Esophagus squamous epithelium (tissue), 5 donors: ENCODE measurements at places on chromosomes 11 and 22.

- no peak for DNase-seq
Measured at GRCh38 chr11:2581151-2581930, 118.5 kb downstream of the KCNQ1OT1 start.

DNA sequence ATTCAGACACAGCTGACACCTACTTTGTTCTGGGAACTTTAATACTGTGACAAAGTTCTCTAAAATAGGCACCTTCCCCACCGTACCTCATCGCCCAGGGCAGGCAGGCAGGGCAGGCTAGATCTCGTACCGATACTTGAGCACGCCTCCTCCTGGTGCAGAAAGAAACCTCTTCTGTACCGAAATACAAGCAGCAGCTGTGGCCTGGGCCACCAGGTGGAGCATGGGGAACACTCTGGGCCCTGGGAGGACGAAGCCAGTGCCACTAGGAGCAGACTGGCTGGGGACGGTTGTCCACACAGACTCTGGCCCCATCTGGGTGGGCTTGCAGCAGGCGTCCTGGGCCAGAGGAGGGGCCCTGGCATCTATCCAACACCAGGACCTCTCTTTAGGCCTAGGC, 12.8 kb downstream of the PMM1 start:
- DNase-seq, result no peak

GRCh38 chr11:131300439-131300717, 70.0 kb upstream of the NTM start:
- no peak for DNase-seq

DNA sequence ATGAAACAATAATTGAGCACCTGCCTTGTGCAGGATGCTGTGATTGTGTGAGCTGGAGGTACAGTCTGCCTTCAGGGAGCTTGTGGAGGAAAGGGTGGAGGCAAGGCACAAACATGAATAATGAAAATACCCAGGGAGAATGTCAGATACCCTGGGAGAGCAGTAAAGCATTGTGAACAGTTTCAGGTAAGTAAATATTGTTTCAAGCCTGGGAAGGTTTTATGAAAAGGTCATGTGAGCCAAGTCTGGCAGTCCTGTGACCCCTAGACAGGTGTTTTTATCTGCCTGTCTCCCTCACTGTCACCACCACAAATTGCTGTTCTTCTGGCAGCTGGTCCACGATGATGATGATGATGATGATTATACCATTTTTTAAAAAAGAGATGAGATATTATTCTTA, 32.0 kb downstream of the SPECC1L start:
- DNase-seq, result no peak

DNA sequence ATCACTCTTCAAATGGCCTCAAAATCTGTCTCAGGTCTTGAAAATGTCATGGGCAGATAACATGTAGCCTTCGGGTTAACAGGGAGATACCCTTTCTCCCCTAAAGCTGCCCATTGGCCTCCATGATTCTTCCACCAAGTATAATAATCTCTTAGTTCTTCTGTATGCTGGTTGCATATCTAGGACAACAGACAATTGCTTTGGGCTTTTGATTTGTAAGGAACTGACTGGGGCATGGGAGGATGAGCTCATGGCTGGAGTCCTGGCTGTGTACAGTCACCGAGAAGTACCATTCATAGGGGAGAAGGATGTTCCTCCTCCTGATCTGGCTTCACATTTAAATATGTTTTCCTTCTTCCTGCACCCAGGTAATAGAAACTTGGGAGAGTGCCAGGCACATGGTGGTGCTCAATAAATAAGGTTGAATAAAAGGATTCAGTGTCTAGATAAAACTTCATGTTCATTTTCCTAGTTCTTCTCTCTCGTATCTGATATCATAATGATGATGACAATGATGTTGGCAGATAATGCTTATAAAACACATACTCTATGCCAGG, 2.8 kb upstream of the AMPD3 start:
- DNase-seq, result no peak

DNA sequence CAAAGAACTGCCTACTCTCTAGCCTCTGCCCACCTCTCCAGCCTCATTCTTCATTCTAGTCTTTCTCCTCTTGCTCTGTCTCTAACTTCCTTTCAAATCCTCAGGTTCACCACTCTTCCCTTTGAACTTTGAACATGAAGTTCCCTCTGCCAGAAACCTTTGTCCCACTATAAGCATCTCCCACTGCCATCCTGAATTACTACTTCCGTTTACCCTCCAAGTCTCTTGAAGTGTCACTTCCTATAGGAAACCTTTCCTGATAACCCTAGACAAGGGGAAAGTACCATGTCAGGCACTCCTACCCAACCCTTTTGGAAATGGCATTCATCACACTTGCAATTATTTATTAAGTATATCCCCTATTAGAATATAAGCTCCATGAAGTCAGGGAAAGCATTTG, 3.1 kb downstream of the RAB30 start:
- no peak for DNase-seq

DNA sequence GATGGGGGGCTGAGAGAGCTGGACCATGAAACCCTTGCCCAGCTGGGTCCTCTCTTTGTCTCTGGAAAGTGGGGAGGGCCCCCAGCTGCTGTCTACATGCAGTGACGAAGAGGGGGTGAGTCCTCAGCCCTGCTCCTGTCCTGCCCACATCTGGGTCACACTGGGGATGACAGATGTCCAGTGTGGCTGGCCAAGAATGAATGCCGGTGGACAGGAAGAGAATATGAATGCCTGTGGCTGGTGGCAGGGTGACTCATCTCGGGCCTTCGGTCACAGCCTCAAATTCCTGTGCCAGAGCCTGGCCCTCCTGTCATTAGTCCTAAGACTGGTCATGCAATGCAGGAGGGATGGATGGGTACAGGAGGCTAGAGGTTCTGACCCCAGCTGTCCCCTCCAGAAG, 2.2 kb upstream of the PNPLA3 start:
- no peak for DNase-seq

DNA sequence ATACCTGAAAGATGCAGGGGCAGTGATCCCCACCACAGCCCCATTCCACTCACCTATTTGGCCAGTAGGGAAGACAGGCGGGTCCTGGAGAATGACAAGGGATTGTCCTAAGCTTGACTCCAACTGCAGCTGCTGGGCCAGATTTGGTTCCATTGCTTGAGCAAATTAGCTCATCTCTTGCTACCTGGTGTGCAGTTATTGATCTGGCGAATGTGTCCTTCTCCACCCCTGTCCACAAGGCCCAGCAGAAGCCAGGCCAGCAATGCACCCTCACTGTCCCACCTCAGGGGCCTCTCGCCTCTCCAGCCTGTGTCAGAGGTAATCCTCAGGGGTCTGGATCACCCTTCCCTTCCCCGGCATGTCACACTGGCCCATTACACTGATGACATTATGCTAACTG, 23.3 kb downstream of the TSPAN32 start:
- no peak for DNase-seq

DNA sequence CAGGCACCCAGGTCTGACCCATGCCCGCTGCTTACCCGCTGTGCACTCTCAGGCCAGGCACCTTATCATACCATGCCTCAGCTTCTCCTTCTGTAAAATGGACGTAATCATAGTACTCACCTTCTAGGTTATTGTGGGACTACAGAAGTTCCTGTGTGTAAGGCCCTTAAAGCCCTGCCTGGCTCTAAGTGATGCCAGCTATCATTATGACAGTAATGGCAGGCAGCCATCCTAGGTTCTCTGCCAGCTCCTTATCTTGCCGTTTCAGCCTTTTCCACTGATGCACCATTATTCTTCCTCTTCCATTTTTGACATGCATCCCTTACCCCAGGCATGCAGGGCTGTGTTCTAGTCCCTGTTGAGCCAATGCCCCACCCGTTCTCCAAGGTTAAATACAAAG, 57.9 kb downstream of the DBX1 start:
- no peak for DNase-seq

- DNase-seq, result no peak
Measured at GRCh38 chr11:10653261-10653660, 40.3 kb downstream of the IRAG1 start.

DNA sequence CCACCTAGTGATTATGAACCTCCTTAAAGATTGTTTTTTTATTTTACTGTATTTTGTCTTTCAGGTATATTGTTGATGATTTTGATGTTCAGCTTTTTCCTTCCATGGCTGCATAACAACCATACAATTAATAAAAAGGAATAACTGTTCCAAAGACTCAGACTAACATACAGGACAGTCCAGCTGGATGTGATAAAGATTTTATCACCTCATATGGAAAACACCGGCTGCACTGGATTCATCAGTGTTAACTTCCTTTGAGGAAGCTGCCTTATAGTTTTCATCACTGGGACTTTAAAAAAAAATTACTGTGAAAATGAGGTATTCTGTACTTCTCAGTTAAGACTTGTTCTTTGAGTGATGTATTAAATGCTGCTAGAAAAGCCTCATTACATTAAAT, 19.5 kb downstream of the AQP11 start:
- no peak for DNase-seq

- no peak for DNase-seq
Measured at GRCh38 chr11:128302425-128303186, 284.8 kb downstream of the ETS1 start.
